ENCODE measurements at places on chromosomes 6 and 20.

DNA sequence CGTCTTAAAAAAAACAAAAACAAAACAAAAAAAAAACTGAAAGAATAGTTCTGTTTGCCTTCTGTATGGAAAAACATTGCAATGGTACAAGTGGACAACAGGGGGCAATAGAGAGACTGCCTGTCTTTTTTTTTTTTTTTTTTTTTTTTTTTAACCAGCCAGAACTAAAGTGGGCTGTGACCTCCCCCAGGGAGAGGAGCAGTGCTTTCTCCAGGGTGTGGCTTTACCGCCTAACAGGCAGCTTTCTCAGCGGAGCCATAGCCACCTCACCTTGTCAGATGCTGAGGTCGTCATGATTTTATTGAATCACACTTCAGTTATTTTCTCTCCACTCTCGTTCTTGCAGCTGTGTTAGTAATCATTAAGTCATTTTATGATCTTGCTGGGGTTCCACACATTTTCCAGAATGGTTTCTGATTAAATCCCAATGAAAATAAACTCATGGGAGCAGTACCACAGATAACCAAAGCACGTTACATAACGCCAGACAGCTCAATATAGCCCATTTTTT, 78.4 kb downstream of the GMPR start:
- no peak for DNase-seq

DNA sequence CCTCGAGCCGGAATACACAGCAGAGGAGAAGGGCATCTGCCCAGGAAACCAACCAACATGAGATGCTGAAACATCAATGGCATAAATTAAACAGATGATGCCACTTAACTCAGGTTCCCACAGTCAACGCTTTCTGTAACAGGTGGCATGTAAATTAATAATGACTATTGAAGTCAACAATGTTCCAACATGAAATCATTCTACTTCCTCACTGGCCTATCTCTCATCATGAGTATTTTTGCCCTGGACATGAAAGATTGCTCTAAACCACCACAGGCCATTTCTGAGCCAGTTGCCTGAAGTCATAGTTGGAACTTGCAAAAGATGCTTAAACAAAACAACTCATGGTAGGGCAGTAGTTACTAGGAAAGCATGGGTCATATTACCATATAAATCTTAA, 397.9 kb upstream of the JARID2 start:
- DNase-seq = no peak

DNA sequence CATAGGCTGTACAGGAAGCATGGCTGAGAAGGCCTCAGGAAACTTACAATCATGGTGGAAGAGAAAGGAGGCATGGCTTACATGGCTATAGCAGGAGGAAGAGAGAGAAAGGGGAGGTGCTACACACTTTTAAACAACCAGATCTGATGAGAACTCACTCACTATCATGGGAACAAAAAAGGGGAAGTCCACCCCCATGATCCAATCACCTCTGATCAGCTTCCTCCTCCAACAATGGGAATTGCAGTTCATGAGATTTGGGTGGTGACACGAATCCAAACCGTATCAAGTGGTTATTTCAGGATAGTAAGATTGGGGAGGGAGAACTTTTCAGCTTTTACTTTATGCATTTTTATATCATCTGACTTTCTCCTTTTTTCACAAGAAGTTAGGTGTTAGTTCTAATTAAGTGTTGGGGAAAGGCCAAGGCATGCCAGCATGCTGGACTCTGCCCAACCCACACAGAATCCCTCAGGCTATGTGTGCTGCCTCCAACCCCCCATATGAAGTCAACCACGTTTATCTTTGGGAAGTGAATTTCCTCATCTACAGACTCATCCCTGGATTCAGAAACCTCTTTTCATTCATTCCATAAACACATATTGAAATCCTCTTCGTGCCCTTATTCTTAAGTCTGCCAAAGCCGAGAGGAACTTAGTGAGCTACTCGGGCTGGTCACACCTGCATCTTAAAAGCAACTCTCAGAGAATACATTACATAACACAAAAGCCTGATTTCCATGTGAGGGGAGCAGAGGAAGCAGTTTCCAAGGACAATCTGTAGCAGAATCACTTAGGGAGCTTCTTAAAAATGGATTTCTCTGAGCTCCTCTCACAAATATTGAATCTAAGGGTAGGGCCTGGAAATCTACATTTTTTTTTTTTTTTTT, 16.7 kb upstream of the CLIC5 start:
- DNase-seq = no peak

DNA sequence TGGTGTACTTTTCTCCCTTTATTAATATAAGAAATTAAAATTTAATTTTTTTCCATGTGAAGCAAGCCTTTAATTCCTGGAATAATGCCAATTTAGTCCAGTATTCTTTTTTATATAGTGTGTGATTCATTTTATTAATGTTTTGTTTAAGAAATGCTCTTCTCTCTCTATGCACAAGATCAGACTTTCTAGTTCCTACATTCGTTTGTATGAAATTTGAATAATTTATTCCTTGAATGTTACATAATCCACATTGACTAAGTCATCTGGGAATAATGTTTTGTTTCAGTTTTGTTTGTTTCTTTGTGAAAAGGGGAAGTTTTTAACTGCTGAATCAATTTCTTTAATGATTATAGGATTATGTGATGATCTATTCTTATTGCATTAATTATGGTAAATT, 181.4 kb upstream of the ID4 start:
- no peak for DNase-seq

GRCh38 chr6:16126861-16127260, 2.0 kb upstream of the MYLIP start:
- DNase-seq = no peak

- DNase-seq = no peak
These were observed 188.4 kb downstream of the JARID2 start for GRCh38 chr6:15434263-15434662.

- DNase-seq = no peak
These were observed 4.2 kb downstream of the AKIRIN2 start for GRCh38 chr6:87697581-87698546.

GRCh38 chr6:99905209-99906106, 88.6 kb downstream of the MCHR2 start:
- no peak for DNase-seq

DNA sequence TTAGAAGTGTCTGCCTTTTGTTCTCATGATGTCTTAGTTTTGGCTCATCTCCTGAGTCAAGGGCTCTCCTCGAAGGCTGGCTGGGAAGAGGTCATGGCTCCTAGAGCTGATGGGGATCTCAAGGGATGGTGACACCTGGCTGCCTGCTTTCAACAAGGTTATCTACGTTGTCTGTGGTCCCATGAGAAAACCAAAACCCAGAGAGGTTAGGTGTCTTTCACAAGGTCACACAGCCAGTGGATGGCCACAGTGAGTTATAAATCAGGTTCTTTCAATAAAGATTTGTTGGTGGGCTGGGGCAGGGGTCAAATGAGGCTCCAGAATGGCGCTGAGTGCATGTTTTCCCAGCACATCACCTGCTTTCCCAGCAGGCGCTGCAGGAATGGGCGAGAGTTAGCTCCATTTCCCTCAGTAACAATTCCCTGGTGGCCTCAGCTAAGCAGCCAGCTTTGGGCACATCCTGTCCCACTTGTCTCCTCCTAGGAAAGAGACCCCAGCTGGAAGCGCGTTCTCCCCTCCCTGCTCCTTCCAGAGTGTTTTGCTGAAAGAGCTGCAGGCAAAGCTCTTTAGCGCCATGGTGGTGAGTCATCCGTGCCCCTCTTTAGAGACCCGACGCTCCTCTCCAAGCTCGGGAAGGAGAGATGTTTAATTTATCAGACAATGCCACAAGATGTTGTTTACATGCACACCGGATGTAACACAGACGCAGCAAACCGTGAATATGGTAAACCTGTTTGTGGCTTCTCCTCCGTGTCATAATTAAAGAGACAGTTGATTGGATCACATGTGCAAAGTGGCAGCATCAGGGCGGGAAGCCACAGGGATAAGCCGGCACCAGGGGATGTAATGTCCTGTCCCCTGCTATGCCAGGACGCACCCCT, 109.7 kb downstream of the LRFN2 start:
- DNase-seq = no peak

DNA sequence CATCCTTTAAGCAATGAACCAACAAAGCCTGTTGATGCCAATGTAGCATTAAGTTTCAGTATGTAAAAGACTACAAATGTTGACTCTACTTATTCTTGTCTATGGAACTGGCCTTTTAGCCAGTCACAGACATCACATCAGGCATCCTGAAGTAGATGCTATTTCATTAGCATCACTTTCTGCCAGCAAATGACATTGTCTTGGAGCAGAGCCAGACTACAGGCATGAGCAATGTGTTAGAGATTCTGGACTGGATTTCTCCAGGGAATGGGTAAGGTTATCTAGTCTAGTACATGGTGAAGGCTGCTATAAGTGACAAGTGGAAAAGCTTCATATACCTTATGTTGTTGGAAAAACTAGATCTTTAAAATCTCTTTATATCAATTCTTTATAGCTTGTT, 142.9 kb downstream of the ADGRB3 start:
- DNase-seq = no peak

- DNase-seq = no peak
These were observed 4.7 kb upstream of the TUBB2A start for GRCh38 chr6:3162067-3162497.

DNA sequence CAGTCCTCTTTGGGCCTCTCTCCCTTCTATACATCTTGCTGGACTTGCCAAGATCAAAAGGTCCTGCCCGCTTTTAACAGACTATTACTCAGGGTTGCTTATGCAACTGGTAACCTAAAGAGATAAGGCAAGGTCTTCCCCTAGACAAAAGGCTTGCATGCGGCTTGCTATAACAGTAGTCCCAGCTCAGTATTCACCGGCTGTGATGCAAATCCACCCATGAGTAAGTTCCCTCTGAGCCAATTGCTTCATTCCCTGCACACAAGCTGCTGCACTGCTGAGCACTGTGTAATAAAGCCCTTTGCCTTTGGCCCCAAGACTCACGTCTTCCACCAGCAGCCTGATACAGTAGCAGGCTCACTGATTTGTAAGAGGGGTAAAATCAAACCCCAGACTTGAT, 363.8 kb downstream of the PRKN start:
- no peak for DNase-seq

- DNase-seq = no peak
These were observed 10.0 kb downstream of the CST5 start for GRCh38 chr20:23869520-23869919.

- DNase-seq = no peak
These were observed 1088.2 kb upstream of the CITED2 start for GRCh38 chr6:140462453-140463311.

GRCh38 chr20:59182401-59183044, 18.9 kb downstream of the ZNF831 start:
- DNase-seq = no peak

GRCh38 chr6:98927534-98927933, 20.2 kb downstream of the FBXL4 start:
- DNase-seq = no peak

- DNase-seq = no peak
These were observed 6.2 kb downstream of the CSE1L start for GRCh38 chr20:49052334-49052733.

DNA sequence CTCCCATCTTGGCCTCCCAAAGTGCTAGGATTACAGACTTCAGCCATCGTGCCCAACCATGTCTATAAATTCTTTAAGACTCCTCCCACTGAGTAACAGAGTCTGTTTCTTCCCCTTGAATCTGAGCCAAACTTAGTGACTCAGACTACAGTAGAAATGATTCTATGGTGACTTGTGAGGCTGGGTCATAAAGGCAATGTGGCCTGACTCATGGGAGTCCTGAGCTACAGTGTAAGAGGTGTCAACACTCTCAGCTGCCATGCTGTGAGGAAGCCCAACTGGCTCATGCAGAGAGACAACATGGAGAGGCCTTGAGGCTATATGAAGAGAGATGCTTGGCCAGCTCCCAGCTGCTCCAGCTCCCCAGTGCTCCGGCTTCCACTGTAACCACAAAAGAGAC, 5.2 kb upstream of the NRSN2 start:
- peak; percentile 83 for DNase-seq

- DNase-seq = no peak
These were observed 227.2 kb upstream of the SULF2 start for GRCh38 chr20:48012401-48012974.

DNA sequence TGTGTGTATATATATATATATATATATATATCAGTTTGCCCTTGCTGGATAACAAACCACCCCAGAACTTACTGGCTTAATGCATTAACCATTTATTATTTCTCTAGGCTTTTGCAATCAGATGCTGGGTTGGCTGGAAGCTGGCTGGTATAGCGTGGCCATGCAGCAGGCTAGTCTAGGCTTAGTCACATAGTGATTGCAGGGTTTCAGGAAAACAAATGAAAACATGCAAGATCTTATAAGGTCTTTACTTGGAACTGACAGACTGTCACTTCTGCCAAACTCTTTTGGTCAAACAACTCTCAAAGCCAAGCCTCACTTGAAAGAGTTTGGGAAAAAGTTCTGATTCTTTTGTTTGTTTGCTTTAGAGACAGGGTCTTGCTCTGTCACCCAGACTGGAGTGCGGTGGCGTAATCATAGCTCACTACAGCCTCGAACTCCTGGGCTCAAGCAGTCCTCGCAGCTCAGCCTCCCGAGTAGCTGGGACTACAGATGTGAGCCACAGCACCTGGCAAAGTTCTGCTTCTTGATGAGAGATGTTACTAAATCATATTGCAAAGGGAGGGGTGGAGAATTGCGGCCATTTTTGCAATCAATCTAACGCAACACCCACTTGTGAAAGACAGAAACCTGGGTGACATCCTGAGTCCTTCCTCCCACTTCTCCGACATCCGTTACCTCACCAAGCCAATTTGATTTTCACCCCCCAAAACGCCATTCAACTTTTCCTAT, 74.6 kb upstream of the RNF24 start:
- DNase-seq = no peak

DNA sequence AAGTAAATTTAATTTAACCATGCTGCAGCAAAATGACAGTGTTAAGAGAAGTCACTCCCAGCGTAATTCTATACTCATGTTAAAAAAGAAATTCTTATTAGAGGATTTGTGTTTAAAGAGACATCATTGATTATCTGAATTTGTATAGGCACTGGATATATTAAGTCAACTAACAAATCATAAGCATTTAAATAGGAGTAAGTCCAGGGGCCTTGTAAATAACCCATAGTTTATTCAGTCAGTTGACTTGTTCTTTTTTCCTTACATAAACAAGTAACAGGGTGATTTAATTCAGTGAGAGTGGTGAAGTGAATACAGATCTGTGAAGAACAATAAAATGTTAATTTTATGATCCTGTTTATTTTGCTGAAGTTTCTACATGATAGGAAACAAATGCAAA, 22.4 kb downstream of the LYRM4 start:
- DNase-seq = no peak

GRCh38 chr6:38215225-38215624, 395.7 kb downstream of the ZFAND3 start:
- DNase-seq = no peak

DNA sequence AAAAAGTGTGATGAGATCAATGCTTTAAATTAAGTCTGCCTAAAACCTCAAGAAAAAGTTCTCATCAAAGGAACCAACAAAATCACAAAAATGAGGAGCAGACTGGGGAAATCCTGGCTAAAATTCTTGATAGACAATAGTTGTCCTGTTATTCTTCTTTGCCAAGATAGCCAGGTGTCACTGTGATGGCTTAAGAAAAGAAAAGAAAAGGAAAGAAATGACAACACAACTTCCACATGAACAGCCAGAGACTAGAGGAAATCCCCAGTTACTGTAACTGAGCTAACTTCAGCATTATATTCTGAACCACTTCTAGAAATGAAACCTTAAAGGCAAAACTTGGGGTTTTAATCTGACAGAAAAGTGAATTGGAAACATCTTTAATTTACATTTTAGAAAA, 129.6 kb downstream of the CD24 start:
- no peak for DNase-seq

GRCh38 chr6:145278163-145278807, 457.0 kb downstream of the EPM2A start:
- DNase-seq = no peak
